ENCODE measurements at places on chromosomes 11 and 22.

GRCh38 chr22:45962756-45963324 lies 14.1 kb downstream of the WNT7B start:
- DNase-seq: no peak

GRCh38 chr11:105000797-105001196 lies 22.2 kb downstream of the CASP5 start:
- DNase-seq: peak; percentile 49

GRCh38 chr11:79077702-79078330 lies 363.0 kb downstream of the TENM4 start:
- DNase-seq: no peak

DNA sequence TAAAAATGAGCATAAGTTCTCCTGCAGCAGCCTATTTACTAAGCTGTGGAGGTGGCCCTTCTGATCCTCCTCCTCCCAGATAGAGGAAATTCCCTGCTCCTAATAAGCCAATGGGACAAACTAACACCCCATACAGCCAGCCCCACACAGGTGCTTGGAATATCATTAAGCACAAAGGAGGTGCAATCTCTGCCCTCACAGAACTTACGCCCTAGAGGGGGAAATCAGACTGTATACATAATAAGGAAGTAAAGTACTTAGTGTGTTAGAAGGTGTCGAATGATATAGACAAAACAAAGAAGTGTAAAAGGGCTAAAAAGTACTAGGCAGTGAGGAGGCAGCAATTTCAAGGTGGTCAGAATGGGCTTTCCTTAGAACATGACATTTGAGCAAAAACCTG lies 5.8 kb downstream of the MS4A12 start:
- DNase-seq: no peak

DNA sequence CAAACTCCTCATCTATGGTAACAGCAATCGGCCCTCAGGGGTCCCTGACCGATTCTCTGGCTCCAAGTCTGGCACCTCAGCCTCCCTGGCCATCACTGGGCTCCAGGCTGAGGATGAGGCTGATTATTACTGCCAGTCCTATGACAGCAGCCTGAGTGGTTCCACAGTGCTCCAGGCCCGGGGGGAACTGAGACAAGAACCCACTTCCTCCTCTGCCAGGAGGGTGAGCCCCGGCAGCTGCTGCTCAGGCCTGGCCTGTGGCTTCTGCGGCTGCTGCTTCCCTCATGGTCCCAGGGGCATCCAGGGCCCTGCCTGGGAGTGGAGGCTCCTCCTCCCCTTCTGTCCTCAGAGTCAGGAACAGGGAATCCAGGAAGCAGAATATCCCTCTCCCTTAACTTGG lies 98.4 kb downstream of the ZNF280B start:
- no peak for DNase-seq

DNA sequence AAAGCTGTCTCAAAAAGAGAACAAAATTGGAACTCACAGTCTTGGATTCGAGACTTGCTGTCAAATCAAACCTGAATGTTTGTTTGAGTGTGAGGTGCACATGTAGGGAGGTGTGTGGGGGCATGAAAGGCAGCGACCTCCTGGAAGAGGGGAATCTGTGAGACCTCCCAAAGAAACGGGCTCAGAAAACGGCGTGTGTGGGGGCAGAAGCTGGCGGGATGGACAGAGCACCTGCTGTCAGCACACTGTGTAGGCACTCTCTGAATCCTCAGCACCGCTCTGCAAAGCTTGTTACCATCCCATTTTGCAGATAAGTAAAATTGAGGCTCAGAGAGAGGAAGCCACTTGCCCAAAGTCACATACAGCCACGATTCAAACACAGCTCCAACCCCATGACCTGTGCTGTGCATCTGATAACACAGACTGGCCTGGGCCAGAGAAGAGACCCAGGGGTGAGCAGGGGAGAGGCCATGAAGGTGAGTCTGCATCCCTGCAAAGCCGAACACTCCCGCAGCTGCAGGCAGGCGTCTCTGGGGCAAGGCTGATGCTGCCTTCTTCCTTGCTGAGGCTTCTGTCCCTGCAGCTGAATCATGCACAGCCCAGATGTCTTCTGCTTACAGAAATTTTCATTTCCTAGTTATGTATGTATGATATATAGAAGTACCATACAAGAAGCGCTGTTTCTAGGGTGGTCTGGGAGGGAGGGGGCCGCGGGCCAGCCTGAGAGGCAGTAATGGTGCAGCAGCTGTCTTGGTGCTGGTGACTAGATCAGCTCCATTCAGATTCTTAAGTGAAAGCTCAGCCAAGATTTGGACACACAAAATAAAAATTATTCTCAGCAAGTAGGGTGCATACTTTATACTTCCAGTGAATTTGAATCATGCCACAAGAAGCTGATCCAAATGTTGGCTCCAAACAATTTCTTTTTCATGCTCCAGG lies 67.3 kb upstream of the SHISAL1 start:
- DNase-seq: no peak

DNA sequence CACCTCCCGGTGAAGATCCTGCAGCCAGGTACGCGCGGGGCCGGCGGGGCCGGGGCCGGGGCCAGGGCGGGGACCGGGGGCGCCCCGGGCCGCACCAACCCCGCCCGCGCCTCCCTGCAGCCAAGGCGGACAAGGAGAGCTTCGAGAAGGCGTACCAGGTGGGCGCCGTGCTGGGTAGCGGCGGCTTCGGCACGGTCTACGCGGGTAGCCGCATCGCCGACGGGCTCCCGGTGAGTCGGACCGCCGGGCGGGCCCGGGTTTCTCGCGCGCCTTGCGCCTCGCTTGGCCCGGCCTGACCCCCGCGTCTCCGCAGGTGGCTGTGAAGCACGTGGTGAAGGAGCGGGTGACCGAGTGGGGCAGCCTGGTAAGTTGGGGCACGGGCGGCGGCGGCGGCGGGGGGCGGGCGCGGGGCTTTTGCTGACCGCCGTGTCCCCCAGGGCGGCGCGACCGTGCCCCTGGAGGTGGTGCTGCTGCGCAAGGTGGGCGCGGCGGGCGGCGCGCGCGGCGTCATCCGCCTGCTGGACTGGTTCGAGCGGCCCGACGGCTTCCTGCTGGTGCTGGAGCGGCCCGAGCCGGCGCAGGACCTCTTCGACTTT lies 531 bp downstream of the PIM3 start:
- DNase-seq: peak; percentile 52

DNA sequence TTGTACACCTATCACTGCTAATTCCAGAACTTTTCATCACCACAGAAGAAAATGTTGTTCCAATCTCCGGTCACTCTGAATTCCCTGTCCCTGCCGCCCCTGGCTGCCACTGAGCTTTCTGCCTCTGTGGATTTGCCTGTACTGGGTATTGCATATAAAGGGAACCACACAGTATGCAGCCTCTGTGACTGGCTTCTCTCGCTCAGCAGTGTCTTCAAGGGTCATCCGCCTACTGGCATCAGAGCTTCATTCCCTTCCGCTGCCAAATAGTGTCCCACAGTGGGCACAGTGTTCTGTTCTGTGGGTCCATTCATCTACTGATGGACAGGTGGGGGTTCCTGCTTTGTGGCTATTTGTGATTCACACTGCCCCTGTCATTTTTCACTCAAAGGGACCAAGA lies 5.3 kb downstream of the DHCR7 start:
- no peak for DNase-seq

DNA sequence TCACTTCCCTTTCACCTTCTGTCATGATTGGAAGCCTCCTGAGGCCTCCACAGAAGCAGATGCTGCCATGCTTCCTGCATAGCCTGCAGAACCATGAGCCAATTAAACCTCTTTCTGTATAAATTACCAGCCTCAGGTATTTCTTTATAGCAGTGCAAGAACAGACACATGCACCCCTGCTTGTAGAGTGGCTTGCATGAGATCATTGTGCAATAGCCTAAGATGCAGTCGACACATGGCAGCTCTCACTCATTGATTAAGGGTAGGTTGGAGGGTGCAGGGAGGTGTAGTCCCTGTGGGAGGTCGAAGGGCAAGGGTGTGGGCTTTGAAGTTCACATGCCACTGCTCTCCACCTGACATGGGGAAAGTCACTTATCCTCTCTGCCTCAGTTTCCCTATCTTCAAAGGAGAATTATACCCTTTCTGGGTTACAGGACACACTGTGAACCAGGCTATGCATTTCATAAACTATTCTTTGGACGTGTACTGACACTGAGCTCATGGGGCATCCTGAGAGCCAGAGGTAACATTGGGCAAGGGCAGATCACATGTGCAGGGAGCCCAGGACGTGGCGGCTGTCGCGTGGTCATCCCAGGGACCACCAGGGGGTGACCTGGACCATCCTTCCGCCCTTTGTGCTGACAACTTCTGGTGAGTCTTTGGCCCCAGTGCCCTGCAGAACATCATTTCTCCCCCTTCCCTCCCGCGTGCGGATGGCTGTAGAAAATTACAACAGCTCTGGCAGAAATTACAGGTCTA lies 69.2 kb upstream of the SHANK2 start:
- no peak for DNase-seq

- no peak for DNase-seq
Observed at GRCh38 chr11:79018371-79018849, 422.4 kb downstream of the TENM4 start.

DNA sequence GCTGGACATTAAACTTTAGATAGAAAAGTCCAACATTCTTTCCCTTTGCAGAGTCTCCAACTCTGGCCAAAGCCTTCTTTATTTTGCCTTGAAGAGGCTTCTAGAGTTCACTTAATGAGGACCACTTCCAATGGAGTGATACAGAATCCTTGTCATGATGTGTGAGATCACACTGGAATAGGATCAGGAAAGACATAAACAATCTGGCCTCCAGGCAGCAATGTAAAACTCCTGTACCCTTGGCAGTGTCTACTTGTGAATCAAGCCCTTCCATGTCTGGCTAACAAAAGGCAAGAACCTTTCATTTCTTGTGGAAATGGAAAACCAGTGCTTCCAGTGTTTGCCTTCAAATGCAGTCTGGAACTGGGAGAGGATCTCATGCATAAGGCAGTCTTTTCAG lies 56.5 kb upstream of the FIBIN start:
- DNase-seq: no peak

DNA sequence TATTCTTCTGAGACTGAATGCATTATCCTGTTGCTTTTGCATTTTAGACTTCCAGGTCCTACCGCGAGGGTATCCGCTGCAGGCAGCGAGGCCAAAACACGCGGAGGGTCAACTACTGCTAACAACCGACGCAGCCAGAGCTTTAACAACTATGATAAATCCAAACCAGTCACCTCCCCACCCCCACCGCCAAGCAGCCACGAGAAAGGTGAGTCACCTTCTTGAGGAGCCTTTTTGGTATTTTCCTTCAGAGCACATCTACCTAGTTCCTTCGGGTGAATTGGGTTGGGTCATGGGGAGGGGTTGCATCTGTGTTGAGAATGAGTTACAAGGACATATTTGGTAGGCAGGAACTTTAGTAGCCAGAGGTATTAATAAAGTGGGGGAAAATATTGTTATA lies 179.8 kb downstream of the NAV2 start:
- no peak for DNase-seq

Measured in CD4-positive, alpha-beta memory T cell (primary cell).